ENCODE measurements at places on chromosomes 5 and 9.

DNA sequence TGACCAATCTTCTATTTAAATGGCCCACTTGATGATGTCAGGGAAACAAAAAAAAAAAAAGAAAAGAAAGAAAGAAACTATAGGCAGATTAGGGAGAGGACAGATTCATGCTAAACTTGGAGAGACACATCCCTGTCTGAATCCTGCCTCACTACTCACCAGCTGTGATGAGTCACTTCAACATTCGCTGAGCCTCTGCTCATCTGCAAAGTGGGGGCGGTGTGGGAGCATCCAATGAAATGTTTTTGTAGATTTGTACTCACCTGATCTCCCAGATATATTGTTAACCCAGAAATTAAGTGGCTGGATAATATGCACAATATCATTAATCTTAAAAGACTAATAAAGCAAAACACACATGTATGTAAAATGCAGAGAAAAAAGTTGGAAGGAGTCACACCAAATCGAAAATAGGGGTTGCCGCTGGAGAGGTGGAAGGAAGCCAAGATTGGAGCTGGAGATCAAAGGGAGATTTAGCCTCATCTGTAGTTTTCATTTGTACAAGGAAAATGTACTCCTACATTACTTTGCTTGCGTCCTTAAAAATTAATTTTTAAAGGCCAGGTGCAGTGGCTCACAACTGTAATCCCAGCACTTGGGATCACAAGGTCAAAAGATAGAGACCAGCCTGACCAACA lies 17.0 kb upstream of the ERGIC1 start:
- DNase-seq = no peak

GRCh38 chr9:118088090-118088489 lies 383.9 kb downstream of the TLR4 start:
- DNase-seq = no peak

- no peak for DNase-seq
These were observed 17.4 kb upstream of the ASPN start for GRCh38 chr9:92499701-92500100.

- no peak for DNase-seq
These were observed 376.0 kb downstream of the ICE1 start for GRCh38 chr5:5798462-5798861.

DNA sequence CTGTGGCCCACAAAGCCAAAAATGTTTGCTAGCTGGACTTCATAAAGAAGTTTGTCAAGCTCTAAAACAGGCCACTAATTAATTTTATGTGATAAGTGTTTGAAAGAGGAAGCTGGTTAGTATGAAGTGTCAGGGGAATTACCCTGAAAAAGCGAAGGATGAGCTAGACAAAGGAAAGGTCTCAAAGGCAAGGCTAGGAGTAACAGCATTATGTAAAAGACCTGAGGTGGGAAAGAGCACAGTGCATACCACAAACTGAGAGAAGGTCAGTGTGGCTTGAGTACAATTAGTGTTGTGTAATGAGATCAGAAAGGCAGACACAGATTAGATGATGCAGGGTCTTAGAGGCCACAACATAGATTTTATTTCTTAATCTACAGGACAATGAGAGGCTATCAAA lies 29.6 kb downstream of the RC3H2 start:
- no peak for DNase-seq

DNA sequence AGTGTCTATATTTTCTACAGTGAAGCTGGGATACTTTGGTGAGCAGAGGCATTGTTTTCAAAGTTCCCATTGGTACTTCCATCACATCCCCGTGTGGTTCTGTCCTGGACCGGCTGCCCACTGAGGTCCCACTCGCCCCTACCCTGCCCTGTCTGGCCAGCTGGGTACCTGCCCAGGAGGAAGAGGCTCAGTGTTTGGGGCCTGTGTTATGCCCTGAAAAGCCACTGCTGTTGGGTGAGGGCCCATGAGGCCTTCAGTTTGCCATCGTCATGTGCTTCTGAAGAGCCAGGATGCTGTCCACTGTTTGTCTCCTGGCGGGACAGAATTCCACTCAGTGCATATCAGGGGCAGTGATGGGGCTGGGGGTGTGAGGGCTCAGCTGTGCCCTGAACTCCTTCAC lies 2.6 kb upstream of the CEP72 start:
- DNase-seq = no peak

- DNase-seq = peak; percentile 30
These were observed 200.0 kb upstream of the S1PR3 start for GRCh38 chr9:88791105-88791805.

Data from Kasumi-1 (cell line).